ENCODE measurements at places on chromosomes 12 and 14.

DNA sequence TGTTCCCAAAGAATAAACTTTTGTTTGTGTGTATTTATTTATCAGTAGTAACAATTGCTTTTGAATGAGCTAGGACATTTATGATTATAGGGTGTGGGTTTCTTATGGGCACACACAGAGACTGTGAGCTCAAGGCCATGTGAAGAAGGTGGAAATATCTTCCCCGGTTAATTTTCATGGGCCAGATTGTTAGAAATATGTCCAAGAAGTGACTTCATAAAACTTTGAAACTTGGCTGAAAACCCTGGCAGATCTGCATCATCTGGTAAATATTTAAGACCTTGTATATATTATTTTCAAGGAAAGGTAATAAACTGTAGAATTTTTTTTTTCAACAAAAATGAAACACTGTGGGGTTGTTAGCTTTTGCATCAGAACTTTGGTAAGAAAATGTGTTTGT, 53.5 kb upstream of the RNU6-8 start:
- DNase-seq, result no peak

DNA sequence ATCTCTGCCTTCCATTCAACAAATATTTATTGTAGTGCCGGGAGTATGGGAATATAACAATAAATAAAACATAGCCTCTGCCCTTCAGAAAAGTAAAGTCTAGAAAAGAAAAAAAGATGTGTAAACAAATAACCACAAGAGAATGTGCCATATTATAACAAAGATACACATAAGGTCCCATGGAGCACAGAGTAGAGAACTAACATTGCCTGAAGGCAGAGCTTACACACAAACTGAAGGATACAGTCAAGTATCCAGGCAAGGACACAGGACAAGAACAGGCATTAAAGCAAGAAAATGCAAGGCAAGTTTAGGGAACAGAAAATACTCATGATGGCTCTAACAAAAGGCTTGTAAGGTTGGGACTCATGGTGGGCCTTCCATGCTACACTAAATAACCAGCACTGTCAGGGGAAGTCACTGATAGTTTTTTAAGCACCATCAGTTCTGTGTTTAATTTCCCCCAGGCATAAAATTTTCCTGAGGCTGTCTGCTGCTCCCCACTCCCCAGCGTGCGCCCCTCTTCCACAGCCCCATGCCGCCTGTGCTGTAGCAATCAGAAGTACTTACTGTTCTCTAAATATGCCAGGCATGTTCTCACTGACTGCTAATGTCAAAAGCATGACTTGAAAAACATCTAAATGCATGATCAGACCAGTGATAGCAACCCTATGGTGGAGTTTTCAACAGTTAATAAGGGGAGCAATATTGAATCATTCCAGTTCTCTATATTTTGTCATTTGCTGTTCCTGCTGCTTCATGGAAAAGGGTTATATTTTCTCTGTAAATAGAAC, 77.8 kb downstream of the ANKS1B start:
- DNase-seq, result no peak

DNA sequence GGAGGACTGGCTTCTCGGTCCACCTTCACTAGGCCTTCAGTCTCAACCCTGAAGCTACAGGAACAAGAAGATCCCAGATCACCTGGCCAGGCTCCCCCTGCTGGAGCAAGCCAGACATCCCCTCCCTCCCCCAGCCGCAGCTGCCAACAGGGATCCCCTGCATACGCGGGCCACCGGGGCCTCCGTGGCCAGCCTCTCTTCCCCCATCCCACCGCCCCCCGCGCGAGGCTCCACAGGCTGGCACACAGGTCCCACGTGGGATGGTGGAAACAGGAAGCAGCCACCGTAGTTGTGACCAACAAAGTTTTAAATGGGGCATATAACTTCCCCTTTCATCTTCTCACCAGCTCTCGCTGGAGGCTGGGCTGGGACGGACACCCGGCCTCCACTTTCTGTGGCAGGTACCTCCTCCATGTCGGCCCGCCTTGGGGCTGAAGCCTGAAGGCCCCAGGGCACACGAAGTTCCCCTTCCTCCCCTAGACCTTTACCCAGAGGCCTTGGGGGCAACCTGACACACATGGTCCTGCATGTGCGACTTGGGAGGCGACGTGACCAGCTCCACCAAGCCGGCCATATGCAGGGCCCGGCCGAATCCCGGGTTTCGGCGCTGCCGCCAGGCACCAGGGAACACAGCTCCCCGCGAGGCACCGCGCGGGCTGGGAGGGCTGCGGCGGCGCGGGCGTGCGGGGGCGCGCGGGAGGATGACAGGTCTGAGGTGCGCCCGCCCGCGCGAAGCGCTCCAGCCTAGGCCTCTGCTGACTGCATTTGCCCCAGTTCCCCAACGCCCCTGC, 44.4 kb upstream of the PNMA1 start:
- peak; percentile 72 for DNase-seq

DNA sequence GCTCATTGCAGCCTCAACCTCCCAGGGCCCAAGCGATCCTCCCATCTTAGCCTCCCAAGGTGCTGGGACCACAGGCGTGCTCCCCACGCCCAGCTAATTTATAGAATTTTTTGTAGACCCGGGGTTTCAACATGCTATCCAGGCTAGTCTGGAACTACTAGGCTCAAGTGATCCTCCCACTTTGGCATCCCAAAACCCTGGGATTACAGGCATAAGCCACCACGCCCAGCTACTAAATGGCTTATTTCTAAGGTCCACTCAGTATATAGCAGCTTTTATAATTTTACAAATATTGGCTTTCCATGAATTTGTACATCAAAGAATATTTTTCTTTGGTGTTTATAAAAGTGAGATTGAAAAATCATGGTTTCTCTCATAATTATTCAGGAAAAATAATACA, 167.8 kb downstream of the TTC7B start:
- no peak for DNase-seq

DNA sequence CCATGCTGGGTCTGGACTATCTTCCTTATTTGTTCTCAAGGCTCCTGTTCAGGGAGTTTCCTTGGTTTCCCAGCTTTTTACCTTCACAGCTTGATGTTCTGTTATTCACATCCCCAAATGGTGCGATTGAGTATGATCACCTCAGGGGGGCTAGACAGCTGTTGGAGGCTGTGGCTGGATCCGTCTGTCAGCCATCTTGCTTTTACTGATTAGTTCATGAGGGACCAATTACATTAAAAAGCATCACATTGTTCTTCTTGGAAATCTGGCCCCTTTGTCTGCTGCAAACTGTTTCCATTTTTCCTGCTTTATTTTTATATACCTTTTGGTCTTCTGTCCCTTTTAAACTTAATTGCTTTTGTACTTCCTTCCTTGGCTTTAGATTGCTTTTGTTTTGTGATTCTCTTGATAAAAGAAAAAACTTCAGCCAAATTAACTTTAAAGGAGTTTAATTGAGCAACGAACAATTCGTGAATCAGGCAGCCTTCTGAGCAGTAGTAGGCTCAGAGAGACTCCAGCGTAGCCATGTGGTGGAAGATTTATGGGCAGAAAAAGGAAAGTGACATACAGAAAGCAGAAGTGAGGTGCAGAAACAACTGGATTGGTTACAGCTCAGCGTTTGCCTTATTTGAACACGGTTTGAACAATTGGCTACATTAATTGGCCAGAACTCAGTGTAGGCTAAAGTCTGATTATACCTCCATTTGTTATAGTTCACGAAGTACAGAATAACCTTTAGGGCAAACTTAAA, 208.7 kb downstream of the AEBP2 start:
- no peak for DNase-seq

DNA sequence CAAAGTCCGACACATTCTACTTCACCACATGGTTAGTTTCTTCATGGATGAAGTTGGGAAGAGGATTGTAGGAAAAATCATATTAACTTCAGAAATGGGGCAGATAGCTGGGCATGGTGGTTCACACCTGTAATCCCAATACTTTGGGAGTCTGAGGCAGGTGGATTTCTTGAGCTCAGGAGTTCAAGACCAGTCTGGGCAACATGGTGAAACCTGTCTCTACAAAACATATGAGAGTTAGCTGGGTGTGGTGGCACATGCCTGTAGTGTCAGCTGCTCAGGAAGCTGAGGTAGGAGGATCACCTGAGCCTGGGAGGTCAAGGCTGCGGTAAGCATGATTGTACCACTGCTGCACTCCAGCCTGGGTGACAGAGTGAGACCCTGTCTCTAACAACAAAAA, 49.5 kb upstream of the PCED1B start:
- no peak for DNase-seq

GRCh38 chr14:101740981-101741380, 20.5 kb upstream of the PPP2R5C start:
- DNase-seq, result no peak

DNA sequence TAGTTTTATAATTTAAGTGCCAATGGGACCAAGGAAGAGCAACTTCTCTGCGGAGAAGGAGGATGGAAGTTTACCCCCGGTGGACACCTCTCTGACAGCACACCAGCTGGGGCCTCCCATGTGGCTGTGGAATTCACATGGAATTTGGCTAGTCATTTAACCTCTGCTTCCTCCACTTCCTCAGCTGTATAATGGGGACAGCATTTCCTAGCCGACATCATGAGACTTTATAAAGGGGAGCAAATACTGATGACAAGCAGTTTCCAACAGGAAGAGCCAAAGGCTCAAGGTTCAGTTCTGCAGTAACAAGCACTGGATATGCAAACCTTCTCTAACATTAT, 7.5 kb downstream of the DUSP6 start:
- DNase-seq, result no peak

DNA sequence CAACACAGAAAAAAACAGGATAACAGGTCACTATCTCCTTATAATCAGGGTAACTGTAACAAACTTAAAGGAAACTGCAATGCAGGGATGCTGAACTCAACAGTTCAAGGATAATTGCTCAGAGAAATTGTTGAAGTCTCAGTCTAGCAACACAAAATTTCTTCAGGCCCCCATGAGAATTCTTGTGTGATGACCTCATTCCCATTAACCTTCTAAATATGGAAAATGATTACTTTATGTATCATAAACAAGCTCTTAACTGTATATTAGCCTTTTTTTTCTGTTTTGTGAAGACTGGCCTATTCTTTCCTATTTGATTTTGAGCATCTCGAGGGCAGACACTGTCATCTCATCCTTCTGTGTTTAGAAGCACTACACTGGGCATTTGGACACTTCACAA, 47.1 kb downstream of the IGF1 start:
- no peak for DNase-seq

DNA sequence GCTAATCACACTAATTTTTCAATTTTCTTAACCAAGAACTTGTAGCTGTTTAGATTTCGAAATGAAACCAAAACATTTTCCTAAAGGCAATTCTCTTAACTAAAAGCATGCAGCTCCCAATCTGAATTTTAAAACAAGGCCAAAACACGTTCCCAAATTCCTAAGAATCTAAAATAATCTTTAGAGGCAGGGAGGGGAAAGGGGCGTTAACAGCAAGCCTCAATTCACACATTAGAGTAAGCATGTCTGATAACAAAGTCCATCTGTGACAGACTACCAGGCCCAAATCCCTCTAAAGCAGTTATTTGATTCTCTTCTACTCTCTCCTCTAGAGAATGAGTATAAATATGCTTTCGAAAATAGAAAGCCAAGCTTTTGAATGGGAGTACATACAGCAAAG, 754 bp downstream of the ATG14 start:
- no peak for DNase-seq

- DNase-seq, result no peak
These were observed 35.4 kb downstream of the SLC38A1 start for GRCh38 chr12:46233423-46233822.

DNA sequence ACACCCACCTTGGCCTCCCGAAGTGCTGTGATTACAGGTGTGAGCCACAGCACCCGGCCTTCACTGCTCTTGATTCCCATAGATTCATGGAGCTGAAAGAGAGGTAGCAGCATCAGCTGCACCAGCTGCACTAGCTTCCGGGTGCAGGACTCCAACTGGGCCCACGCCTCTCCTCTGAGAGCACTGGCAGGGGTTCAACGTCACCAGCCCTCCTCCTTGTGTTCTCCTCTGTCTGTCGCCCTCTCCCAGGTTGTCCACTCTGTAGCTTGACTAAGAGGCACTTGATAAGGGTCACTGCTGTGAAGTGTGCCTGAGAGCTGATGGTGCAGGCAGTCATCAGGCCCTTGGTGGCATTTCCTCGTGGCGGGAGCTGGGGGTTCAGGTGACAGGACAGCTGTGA, 28.3 kb downstream of the MLXIP start:
- DNase-seq, result no peak

GRCh38 chr14:99996951-99997571, 68.2 kb upstream of the EVL start:
- no peak for DNase-seq

GRCh38 chr12:97288531-97288930, 174.1 kb upstream of the RMST start:
- no peak for DNase-seq

DNA sequence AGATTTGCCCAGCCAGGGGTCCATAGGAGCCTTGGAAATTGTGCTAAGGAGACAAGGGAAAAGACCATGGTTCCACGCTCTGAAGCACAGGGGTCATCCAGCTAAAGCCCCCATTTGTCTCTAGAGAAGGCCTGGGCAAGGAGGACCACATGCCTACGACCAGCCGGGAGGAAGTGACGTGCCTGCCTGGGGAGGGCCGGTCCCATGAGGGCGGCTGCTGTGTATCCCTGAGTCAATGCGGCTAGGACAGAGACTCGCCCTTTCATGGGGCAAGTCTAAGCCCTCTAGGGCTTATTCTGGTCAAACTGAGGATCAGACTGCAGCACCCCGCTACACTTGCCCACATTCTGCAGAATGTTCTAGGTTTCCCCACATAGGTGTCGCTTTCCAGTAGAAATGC, 20.6 kb upstream of the RIN3 start:
- no peak for DNase-seq

- DNase-seq, result no peak
These were observed 72.3 kb upstream of the GPR68 start for GRCh38 chr14:91316761-91317160.

GRCh38 chr12:68446901-68447796, 115.0 kb upstream of the MDM1 start:
- DNase-seq, result no peak

GRCh38 chr12:59452259-59452658, 143.6 kb upstream of the SLC16A7 start:
- no peak for DNase-seq

Measured in stimulated activated CD4-positive, alpha-beta T cell treated with anti-CD3 and anti-CD28 coated beads, Interleukin-4, amount 100 ng/mL, for 1 hour (primary cell).